ENCODE measurements at places on chromosomes 1 and 21. TPM values are rescaled to one million over a fixed set of nuclear protein-coding genes. Genes with fewer than 3 reads are reported as not detected.
A peak's percentile ranks its signal among the peaks of the same experiment; 100 is the strongest.

- no peak overlapping the region for H3K27ac ChIP-seq
- H3K4me3 ChIP-seq: no peak overlapping the region
- no peaks in the 10 kb centered on the region for H3K36me3 ChIP-seq
- no peaks in the 10 kb centered on the region for H3K4me1 ChIP-seq
- DNase-seq: no peak
Observed at GRCh38 chr1:110091791-110092190, 20.5 kb upstream of the UBL4B start.

DNA sequence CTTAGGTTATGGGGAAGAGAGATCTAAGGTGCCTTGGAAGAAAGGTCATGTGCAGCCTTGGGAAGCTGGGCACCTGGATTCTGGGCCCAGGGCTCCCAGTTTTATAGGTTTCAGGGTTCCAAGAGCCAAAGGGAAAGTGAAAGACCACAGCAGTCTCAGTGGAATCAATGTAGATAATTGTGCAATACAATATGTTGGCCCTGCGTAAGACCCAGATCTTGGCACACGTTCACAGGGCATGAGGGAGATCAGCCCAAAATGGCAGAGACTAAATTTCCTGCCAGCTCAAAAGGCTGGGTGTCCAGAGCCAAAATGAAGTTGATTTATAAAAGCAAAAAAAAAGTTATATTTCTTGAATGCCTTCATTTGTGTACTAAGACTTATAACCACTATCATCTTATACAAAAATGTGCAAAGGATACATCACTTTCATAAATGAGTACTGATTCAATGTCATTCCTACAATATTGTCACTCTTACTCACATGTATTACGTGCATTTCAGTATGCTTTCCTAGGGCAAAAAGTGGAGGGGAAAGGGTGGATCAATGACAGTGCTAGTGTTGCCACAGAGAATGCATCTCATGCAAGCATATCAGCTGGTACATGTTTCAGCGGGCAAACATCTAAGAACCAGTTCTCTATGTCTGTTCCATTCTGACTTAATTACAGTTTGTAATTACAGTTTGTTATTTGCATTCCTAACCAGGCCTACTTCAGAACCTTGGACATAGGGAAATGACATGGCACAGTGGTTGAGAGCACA is 22.5 kb upstream of the NPL start:
- H3K4me1 ChIP-seq: no peaks in the 10 kb centered on the region
- no peak overlapping the region for H3K4me3 ChIP-seq
- no peak overlapping the region for H3K27ac ChIP-seq
- DNase-seq: no peak

DNA sequence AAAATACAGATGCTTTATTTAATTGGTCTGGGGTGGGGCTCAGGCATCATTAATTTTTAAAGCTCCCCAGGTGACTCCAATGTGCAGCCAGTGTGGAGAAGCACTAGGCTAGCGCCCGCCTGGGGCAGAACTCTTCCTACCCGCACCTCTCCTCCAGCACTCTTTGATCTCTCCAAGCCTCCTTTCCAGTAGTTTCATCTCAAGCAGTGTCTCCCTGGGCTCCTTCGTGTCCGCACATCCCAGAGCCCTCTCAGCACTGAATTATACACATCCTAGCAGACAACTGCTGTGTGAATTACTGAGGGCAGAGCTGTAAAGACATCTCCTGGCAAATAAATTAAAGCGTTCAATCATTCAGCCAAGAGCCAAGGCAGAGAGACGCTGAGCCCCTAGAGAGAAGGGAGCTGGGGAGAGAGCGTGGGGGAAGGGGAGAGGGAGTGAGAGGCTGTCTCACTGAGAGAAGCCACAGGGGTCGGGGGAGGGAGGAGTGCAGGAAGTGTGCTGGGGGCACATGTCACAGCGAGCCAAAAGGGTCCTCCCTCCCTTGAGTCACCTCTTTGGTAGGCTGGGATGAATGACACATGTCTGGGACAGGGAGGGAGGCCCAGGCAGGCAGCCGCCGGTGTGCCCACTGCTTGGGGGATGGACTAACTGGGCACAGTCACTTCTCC is 21.0 kb upstream of the PARP1 start:
- no peaks in the 10 kb centered on the region for H3K27me3 ChIP-seq
- no peaks in the 10 kb centered on the region for H3K36me3 ChIP-seq
- H3K4me3 ChIP-seq: no peak overlapping the region
- no peak overlapping the region for H3K27ac ChIP-seq

- DNase-seq: no peak
- H3K27me3 ChIP-seq: no peaks in the 10 kb centered on the region
- no peaks in the 10 kb centered on the region for H3K36me3 ChIP-seq
- no peak overlapping the region for H3K27ac ChIP-seq
- no peak overlapping the region for H3K4me3 ChIP-seq
Observed at GRCh38 chr1:224052772-224053171, 61.1 kb upstream of the FBXO28 start.

DNA sequence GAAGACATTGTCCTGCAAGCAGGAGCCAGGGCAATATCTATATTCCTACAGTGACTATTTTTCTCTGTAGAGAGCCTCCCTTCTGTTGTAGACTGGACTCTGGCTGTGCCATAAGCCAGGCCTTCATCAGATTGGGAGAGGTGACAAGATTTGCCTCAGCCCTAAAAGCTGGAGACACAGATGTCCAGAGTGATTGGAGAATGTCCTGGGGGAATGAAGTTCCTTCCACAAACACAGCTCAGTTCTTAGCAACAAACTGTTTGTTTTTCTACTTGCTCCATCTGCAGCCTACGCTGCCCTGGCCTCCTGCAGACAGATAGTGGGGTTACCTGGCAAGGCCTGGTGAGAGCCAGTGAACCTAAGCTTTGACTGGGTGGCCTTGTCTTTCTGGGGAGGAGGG is 29.9 kb upstream of the SNX27 start:
- H3K27ac ChIP-seq: no peak overlapping the region
- H3K4me3 ChIP-seq: no peak overlapping the region

DNA sequence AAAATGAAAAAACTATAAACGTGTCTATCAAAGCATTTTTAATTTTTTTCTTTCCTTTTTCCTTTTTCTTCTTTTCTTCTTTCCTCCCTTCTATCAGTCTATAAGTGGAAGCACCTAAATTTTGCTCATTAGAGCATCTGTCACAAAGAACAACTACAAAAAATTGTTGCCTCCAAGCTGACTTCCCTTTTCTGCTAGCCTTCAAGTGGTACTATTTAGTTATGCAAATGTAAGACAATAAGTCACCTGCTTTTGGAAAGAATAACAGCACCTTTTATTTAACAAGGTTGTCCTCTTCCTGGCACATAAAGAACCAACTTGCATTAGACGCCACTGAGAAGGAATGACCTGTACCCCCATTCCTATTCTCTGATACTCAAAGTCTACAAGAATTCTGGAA is 45.0 kb upstream of the C1orf53 start:
- H3K4me1 ChIP-seq: no peaks in the 10 kb centered on the region
- no peaks in the 10 kb centered on the region for H3K36me3 ChIP-seq
- no peaks in the 10 kb centered on the region for H3K27me3 ChIP-seq
- no peak for DNase-seq
- H3K27ac ChIP-seq: no peak overlapping the region

DNA sequence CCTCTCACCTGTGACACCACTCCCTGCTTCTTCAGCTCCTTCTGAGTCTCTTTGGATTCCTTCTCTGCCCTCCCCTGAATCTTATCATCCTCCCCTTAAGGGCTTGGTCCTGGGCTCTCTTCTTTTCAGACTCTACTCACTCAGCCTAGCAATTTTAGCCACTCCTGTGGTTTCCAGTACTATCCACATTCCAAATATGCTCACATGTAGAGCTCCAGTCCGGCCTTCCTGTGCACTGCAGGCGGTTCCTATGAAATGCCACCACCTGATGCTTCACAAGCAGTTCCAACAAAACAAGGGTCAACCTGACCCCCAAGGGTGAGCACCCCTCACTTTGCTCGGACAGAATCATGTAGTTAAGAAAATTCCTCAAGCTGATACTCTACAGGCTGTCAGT is 35.9 kb downstream of the MAB21L3 start:
- H3K4me3 ChIP-seq: no peak overlapping the region
- H3K36me3 ChIP-seq: no peaks in the 10 kb centered on the region
- H3K4me1 ChIP-seq: no peaks in the 10 kb centered on the region
- no peak for DNase-seq
- no peaks in the 10 kb centered on the region for H3K27me3 ChIP-seq
- no peak overlapping the region for H3K27ac ChIP-seq

DNA sequence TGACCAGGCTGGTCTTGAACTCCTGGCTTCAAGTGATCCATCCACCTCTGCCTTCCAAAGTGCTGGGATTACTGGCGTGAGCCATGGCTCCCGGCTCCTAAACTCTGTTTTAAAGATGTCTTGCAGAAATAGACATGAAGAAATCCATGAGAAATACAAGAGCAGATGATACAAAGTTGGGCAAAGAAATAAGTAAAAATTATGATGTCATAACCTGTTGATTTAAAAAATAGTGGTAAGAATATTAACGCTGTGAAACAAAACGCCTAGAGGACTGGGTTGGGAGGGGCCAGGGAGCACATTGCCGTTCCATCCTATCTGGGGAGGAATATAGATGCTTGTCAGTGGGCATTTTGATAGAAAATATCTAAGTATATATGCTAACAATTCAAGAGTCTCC is 1.2 kb upstream of the ITGB2 start:
- H3K27me3 ChIP-seq: no peaks in the 10 kb centered on the region
- no peak for DNase-seq
- H3K4me3 ChIP-seq: no peak overlapping the region
- no peaks in the 10 kb centered on the region for H3K4me1 ChIP-seq
- no peaks in the 10 kb centered on the region for H3K36me3 ChIP-seq
- no peak overlapping the region for H3K27ac ChIP-seq

- H3K36me3 ChIP-seq: peaks cover 3% of the 10 kb centered on the region
- H3K4me1 ChIP-seq: no peaks in the 10 kb centered on the region
- H3K4me3 ChIP-seq: no peak overlapping the region
- H3K27ac ChIP-seq: no peak overlapping the region
Observed at GRCh38 chr1:193085263-193085662, 20.0 kb downstream of the GLRX2 start.

GRCh38 chr21:15848634-15849560 is 119.1 kb downstream of the USP25 start:
- H3K27me3 ChIP-seq: no peaks in the 10 kb centered on the region
- no peaks in the 10 kb centered on the region for H3K4me1 ChIP-seq
- no peak overlapping the region for H3K4me3 ChIP-seq
- DNase-seq: no peak

GRCh38 chr21:16533692-16534407 is 804.1 kb downstream of the USP25 start:
- H3K27me3 ChIP-seq: no peaks in the 10 kb centered on the region
- DNase-seq: no peak
- H3K36me3 ChIP-seq: no peaks in the 10 kb centered on the region
- H3K4me1 ChIP-seq: no peaks in the 10 kb centered on the region
- H3K27ac ChIP-seq: peak overlapping the region; percentile 78

DNA sequence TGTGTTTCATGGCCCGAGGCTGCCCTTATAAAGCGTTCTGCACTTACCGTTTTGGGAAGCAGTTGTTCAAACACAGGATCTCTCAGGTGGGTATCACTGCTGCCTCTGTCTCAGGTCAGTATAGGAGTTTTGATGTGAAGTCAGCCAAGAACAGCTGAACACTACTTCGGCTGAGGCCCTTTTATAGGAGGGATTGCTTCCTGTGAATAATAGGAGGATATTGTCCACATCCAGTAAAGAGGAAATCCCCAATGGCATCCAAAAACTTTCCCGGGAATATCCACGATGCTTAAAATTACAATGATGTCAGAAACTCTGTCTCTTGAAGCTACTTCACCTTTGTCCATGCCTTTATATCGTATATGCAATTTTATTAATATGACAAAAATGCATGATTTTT is at the start of gene SELE:
TSS of gene SELE (minus strand) at position 156 of the 400 bp plus-strand sequence. CDS start 467 bp downstream, outside the sequence.
- no peaks in the 10 kb centered on the region for H3K4me1 ChIP-seq
- no peak for DNase-seq
- H3K36me3 ChIP-seq: no peaks in the 10 kb centered on the region
- no peaks in the 10 kb centered on the region for H3K27me3 ChIP-seq
- H3K4me3 ChIP-seq: no peak within 1 kb of the TSS

DNA sequence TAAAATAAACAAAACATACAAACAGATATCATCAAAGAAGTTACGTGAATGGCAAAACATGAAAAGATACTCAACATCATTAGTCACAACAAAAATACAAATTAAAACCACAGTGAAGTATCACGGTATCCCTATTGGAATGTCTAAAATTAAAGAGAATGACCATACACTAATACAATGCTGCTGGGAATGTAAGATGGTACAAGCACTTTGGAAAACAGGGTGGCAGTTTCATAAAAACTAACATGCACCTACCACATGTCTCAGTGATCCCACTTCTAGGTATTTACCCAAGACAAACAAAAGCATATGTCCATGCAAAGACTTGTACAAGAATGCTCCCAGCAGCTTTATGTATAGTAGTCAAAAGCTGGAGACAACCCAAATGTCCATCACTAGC is 69.1 kb downstream of the HSF2BP start:
- H3K27ac ChIP-seq: no peak overlapping the region
- H3K27me3 ChIP-seq: no peaks in the 10 kb centered on the region
- DNase-seq: no peak
- H3K36me3 ChIP-seq: no peaks in the 10 kb centered on the region
- H3K4me3 ChIP-seq: no peak overlapping the region

GRCh38 chr1:32890516-32891240 is 4.4 kb downstream of the HPCA start:
- H3K27ac ChIP-seq: no peak overlapping the region
- DNase-seq: no peak
- H3K4me3 ChIP-seq: no peak overlapping the region
- H3K27me3 ChIP-seq: peaks cover 22% of the 10 kb centered on the region
- no peaks in the 10 kb centered on the region for H3K36me3 ChIP-seq

GRCh38 chr1:61636376-61636775 is 88.6 kb downstream of the TM2D1 start:
- H3K4me1 ChIP-seq: peaks cover 6% of the 10 kb centered on the region
- DNase-seq: no peak
- H3K4me3 ChIP-seq: no peak overlapping the region
- H3K27me3 ChIP-seq: no peaks in the 10 kb centered on the region
- peak overlapping the region; percentile 67 for H3K27ac ChIP-seq

DNA sequence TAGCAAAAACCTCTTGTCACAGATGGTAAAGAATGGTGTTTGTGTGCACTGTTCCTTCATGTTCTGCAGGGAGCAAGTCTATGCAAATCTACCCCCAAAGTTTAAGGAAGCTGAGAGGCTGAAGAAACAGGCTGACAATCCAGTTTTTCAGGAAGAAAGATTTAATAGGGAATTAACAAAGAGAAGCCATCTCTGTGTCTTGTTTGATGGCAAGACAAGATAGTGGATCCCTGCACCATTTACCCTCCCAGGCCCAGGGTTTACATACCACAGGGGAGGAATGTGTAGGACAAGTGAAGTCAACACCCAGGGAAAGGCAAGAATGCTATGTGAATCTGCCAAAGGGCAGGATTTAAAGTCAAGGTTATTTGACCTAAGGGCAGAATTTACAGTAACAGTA is 48.1 kb upstream of the FNBP1L start:
- peak overlapping the region; percentile 43 for H3K27ac ChIP-seq
- no peaks in the 10 kb centered on the region for H3K4me1 ChIP-seq
- no peaks in the 10 kb centered on the region for H3K36me3 ChIP-seq
- no peak overlapping the region for H3K4me3 ChIP-seq
- no peaks in the 10 kb centered on the region for H3K27me3 ChIP-seq

The DHRS3 gene
- 171 TPM for total RNA-seq

The PRAMEF25 gene
- total RNA-seq: not detected

The GJA8 gene
- total RNA-seq: 1.1 TPM
